NCI-H187 (cell line): ENCODE measurements at places on chromosomes 4 and X.

DNA sequence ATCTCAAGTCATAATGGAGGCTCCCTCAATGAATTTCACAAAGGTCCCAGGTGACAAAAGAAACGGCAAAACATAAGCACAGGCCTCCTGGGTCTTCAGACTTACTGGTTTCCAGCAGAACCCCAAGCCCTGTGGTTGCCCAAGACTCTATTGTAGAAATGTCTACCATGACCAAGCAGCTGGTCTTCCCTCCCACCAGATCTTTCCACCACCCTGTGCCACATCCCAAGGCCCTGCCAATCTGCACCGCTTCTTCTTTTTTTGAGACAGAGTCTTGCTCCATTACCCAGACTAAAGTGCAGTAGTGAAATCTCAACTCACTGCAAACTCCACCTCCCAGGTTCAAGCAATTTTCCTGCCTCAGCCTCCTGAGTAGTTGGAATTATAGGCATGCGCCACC lies 23.2 kb upstream of the TXK start:
- no peak for DNase-seq

DNA sequence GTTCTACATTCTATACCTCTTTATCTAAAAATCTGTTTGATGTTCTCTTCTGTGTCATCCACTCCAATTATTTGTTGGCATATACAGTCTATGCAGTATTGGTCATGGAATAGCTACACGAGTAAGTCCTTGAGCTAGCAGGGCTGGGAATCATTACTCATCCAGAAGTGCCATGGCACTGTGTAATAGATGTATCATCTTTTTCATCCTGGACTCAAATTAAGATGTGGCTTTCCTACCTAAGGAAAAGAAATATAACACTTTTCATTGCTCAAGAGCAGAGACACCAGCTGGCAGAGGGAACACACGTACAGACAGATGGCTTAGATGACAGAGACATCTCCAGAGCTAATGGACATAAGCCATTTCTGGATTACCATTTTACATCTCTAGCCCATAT lies 159.8 kb downstream of the FAM13A start:
- DNase-seq = no peak

DNA sequence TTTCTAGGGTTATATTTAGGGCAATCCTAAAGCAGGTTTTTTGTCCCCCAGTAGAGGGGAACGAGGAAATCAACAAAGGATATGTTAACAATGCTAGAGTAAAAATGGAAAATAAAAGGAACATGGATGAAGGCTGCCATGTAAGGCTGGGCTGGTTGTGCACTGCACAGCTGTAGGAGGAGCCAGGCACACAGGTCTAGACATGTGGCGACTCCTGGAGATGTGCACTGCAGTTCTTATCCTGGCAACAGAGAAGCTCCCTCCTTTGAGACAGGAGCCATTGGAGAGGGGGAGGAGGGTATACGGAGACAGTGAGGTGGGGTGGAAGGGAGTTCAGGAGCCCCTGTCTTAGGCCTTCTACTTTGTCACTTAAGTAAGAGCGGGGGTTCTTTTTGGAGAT lies 65.9 kb downstream of the NAT8L start:
- no peak for DNase-seq

DNA sequence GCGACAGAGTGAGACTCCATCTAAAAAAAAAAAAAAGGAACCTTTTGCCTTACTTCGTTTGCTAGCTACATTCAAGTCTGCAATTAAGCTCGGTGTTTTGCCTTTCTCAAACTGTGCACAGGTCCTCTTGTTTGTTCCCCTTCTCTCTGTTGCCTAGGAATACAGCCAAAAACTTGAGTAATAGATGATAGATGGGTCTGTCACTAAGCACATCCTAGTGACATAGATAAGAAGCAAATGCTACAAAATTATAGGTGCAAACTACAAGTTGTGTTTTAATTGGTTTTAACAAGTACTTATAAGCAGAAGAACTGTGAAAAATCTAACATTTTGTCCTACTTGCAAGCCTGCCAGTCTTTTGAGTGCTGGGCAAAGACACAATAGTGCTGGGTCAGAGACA lies 95.2 kb downstream of the SNCA start:
- no peak for DNase-seq

DNA sequence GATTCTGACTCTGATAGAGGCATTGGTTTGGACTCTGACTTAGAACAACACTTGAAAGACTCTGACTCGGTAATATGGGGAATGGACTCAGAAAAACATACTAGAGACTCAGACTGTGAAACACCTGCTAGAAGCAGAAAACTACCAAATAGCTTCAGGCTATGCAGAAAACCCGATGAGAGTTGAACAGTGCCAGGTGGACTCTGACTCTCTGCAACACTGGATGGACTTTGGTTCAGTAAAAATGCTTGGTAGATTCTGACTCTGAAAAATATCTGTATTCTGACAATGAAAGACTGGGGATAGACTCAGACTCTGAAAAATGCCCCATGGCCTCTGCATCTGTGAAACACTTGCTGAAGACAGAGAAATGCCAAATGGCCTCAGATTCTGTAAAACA lies 215.1 kb upstream of the HDX start:
- no peak for DNase-seq

DNA sequence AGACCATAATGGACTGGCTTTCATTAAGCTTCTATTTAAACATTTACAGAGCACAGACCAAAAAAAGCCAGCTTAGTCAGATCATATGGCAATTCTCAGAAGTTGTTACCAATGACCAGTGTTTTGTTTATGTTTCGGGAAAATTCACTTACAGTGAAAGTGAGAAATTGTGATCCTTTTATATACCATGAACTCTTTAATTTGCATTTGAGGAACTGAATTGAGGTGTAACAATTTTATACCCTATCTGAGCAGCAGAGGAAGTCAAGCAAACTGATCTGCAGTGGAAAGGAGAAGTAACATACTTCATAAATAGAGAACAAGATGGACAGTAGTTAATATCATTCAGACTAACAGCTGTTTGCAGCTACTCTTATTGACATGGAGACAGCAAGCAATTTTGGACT lies 97.1 kb downstream of the TMA16 start:
- no peak for DNase-seq

- DNase-seq = no peak
Measured at GRCh38 chr4:99868126-99868596, 26.1 kb downstream of the LAMTOR3 start.
